ENCODE measurements at places on chromosomes 6 and 20. TPM values are rescaled to one million over a fixed set of nuclear protein-coding genes. Genes with fewer than 3 reads are reported as not detected.

- no peak for DNase-seq
These were observed 9.3 kb downstream of the COL9A3 start for GRCh38 chr20:62825986-62826645.

- no peak for DNase-seq
These were observed 680.5 kb downstream of the QKI start for GRCh38 chr6:164095056-164095455.

DNA sequence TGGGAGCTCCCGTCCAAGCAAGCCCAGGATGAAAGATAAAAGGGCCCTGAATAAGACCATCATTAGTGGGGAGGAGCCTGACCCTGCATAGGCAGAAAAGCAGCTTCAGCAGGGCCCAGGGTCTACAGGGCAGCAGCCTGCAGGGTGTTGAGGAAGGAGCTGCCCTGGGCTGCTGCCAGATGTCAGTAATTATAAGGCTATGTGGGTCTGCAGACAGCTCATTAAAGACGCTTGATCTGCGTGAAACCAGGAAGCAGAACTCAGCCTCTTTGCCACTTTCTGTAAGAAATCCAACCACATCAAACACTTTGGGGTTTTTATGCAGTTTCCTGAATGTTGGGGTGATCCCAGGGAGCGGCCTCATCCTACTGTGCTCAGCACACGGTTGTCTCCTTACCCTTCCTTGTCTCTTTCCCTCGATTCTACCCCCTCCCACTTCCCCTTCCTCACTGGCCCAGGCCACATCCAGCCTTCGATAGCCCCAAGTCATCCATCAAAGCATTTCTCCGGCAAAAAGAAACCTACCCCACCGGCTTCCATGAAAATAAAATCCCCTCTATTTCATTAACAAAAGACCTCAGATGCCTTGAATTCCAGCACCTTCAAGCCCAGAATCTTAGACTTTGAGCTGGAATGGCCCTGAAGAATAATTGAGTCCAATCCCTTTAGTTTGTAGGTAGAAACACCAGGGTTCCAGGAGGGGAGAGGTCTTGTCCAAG lies 1.0 kb upstream of the TGM6 start:
- no peak for DNase-seq

GRCh38 chr6:44190715-44191114 lies 26.0 kb upstream of the MYMX start:
- no peak for DNase-seq

PLA2G7 gene
- not detected for polyA plus RNA-seq

WFDC12 gene
- not detected for polyA plus RNA-seq

GRCh38 chr20:6381887-6382286 lies 259.1 kb upstream of the FERMT1 start:
- DNase-seq = peak; percentile 44

DNA sequence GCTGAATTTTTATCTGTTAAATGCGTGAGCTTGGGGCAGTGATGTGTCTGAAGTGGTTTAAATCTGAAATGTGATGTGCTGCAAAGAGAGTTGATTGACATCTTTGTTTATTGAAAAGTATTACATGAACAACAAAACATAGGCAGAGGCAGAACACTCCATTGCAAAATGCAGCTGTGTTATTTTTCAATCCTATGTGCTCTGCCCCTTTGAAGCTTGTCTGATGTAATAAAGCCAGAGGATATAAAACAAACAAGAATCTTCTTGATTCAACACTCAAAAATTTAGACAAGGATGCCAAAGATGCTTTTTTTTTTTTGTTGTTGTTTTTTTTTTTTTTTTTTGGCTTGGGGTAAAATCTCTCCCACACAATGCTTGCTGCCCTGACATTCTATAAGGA lies 482.4 kb upstream of the MMS22L start:
- peak; percentile 18 for DNase-seq

GRCh38 chr6:167397712-167398111 lies 72.8 kb downstream of the TTLL2 start:
- DNase-seq = no peak

DNA sequence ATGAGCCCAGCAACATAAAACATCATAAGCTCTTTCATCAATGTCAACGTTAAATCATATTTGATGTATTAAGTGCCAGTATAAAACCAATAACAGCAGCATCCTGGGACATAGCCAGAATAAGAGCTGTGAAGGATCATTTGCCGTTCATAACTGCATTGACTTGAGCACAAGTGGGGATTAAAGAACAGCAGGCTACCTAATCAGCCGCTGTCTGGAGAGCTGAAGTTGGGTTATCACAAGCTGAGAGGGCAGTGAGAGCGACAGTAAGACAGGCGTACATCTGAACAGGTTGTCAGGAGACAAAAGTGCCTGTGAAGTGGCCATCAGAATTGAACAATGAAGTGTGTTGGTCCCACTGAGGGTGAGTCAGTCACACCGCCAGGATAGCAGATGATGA lies 269.6 kb downstream of the GRIK2 start:
- no peak for DNase-seq

DNA sequence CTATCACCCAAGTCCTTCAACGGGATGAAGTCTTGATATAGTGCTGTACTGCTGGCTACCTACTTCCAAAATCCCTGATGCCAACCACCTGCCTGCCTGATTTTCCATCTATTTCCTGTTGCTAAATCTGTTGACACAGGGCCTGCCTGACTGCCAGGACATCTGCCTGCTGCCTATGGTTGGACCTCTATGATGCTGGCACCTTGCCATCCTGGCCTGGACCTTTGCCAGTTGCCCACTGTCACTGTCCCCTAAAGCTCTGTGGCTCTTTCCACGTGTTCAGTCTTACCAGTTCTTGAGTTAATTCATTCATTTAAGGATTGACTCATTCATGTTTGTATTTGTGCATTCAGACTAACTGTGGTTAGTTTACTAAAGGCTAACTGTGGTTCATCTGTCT lies 9.2 kb upstream of the RGS17 start:
- no peak for DNase-seq

DNA sequence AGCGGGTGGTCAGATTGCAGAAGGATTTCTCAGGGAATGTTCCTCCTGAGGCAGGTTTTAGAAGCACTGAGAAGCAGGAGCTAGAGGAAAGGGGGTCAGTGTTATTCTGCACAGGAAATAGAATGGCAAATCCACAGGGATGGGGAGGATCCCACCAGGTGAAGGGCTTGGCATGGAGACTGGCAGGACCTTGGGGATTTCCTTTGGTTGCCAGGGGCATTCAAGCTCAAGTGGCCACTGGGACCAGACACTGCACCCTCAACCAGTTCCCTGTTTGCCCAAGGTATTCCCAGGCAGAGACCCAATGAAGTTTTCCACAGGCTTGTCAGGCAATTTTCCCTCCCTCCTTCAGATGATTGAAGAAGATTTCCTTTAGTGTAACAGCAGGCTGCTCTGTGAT lies 123.2 kb upstream of the KCNK16 start:
- DNase-seq = no peak

- DNase-seq = peak; percentile 64
These were observed 19.3 kb upstream of the NEDD9 start for GRCh38 chr6:11251553-11252360.

YTHDF1 gene
- polyA plus RNA-seq = 22.6 TPM

- DNase-seq = no peak
These were observed 3.0 kb downstream of the BAK1 start for GRCh38 chr6:33577106-33577535.

- peak; percentile 32 for DNase-seq
These were observed 10.8 kb downstream of the MCUR1 start for GRCh38 chr6:13803581-13803980.

TDRD6 gene
- not detected for polyA plus RNA-seq

- DNase-seq = no peak
These were observed 26.5 kb downstream of the ZNF292 start for GRCh38 chr6:87181903-87182302.

DNA sequence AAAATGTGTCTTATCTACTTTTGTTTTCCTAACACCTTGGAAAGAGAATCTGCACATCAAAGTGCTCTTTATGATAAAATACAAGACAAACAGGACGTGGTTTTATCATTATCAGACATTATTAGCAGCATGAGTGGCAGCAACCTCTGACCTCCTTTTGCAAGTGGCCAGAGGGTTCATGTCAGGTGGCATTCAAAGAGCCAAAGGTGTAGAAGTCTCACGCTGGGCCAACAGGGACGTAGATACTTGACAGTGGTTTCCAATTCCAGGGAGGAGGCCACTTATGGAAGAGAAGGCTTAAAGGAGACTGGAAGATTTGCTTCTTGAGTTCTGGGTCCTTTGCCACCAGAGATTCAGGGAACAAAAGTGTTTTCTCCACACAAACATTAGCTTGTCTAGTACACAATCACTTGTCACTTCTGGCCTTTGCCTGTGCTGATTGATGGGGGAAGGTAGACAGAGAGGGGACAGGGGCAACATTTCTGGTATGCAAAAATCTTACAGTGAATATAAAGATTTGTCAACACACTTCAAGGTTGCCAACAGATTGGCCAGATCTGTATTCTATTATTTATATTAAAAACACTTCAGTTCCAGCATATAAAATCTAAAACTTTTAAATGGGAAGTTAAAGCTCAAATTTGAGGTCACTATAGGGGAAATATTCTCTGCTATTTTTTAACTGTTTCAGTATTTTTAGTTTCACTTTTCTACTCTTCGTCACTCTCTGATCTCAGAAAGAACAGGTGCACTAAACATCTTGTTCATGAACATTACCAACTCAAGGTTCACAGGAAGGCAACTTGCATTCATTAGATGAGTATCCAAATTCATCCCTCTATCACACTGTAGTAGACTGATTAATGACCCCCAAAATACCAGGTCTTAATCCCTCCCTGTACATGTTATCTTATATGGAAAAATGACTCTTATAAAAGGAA lies 52.1 kb upstream of the FBXO30 start:
- no peak for DNase-seq

GRCh38 chr6:142444376-142444775 lies 142.6 kb downstream of the ADGRG6 start:
- peak; percentile 73 for DNase-seq

HAO1 gene
- not detected for polyA plus RNA-seq

SLC22A3 gene
- polyA plus RNA-seq = not detected

TRAPPC3L gene
- not detected for polyA plus RNA-seq

DNA sequence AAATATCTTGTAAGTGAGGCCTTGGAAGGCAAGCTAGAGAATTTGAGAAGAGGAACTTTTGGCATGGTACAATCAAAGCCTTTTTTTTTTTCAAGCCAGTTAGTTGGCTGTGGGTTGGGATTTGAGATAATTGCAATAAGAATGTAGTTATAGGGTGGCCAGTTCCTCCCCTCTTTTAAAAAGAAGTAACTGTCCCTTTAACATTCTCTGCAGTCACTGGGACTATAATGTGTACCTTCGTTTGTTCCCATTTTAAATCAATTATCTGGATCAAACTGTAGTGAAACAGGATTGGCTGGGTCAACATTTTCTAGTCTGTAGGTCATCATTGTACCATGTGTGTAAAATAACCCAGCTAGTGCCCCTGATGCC lies 212.3 kb upstream of the LAMP5 start:
- DNase-seq = no peak

DNA sequence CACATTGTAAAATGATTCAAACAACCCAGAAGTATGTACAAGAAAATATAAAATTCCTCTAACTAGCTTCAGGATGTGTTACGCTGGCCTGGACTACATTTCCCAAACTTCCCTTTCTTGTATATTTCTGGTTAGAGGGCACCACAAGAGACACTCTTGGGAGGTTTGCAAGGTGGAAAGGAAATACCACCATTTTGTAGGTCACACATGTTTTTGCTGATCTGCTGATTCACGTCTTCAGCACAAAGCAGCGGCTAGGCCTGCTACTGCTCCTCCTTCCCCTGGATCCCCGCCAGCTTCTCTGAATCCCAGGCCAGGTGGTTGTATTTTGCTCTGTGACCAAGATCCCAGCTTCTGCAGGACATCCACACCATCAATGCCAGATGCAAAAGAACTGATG lies 104.2 kb downstream of the AGPAT4 start:
- DNase-seq = peak; percentile 62

GRCh38 chr20:15716256-15716655 lies 857.0 kb downstream of the KIF16B start:
- DNase-seq = no peak

DNA sequence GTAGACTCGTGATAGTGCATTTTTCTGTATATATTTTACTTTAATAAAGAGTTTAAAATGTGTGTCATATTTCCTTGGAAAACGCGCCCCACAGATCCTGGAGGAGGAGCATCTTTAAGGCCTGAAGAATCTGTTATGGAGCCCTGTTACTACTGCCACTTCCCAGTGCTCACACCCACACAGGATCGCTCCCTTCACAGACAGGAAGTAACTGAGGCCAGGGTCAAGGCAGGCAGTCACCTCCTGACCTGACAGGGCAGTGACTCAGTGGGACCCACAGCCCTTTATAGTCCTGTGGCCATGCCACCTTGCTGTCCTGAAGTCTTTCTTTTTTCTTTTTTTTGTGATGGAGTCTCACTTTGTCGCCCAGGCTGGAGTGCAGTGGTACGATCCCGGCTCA lies 9.0 kb downstream of the RRBP1 start:
- DNase-seq = no peak

- no peak for DNase-seq
These were observed 132.6 kb upstream of the RIN2 start for GRCh38 chr20:19625426-19625825.

DNA sequence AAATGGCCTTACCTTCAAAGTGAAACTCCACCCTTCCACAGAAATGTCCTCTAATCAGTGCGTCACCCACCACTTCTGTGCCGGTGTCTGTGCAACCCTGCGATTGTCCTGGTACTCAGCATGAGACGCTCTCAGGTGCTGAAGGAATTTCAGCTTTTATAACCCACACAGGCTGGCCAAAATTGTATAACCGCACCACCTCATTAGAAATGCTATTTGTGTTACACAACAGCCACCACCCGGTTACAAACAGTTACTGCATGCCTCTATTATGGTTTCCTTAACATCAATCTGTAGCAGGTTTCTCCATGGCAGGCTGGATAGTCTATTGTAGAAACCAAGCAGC lies 51.5 kb downstream of the SLC23A2 start:
- peak; percentile 63 for DNase-seq

DNA sequence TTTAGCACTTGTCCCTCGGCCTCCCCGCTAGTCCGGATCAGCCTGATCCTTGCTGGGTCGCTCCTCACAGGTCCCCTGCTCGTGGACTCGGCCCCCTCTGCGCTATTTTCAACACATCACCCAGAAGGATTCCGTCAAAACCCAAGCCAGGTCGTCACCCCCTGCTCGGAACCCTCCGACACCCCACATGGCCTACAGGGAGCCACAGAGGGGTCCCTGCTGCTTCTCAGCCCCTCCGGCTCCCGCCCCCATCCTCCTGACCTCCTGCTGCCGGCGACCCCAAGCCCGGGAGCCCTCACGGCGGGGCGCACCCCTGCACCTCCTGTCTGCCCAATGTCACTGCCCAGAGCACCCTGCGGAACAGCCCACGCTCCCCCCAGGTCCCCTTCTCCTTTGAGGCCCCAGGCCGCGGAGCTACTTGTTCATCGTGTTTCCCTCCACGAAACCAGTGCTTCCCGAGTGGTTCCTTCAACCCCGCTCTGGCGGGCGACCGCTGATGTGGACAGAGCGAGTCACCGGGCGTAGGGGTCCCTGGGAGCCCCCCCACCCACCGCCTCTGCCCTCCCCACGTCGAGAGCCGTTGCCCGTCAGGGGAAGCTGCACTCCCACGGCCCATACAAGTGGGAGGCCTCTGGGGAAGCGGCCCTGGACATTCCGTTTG lies 638 bp upstream of the MYL9 start:
- no peak for DNase-seq

GRCh38 chr6:15352845-15353244 lies 107.0 kb downstream of the JARID2 start:
- DNase-seq = peak; percentile 42

GRCh38 chr6:42690872-42691271 lies 31.5 kb downstream of the PRPH2 start:
- no peak for DNase-seq

Measured in IMR-90 (cell line).